ENCODE measurements at places on chromosomes 1 and 21.

- DNase-seq, result no peak
Measured at GRCh38 chr1:14977338-14977931, 176.1 kb upstream of the TMEM51 start.

GRCh38 chr1:60298290-60298689 lies 224.7 kb upstream of the C1orf87 start:
- DNase-seq, result no peak

DNA sequence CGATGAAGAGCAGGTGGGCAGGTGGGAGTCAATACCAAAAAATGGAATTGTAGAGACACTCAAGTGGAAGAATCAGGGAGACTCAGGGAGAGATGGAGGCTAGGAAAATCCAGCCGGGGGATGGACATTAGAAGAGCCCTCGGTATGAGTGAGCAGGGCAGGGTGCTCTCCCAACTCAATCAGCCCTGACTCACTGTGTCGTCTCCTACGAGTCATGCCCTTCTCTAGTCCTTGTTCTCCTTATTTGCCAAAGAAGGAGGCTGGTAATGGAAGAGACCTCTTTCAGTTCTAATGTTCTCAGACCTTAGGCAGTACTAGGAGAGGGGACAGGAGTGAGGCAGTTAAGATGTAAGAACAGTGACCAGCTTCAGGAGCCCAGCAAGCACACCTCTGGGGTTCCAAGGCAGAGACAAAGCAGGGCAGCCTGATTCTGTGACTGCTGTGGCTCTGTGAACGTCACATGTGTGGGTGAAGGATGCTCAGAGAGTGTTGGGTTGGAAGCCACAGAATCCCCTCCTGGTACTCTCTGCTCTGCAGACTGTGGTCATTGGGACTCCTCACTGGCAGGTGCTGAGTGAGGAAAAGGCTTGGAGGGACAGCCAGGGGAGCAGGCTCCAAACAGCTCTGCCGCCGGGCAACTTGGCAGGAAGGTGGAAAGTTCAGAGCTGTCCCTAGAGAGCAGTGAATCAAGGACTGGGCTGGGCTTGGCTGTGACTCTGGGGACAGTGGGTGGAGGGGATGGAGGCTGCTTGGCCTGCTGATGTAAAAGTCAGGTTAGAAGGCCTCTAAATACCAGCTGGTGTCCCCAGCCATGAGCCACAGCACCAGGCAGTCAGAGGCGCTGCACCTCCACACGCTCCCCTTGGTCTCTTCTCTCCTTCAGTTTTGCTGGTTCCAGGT lies 11.1 kb upstream of the GJA5 start:
- DNase-seq, result no peak

DNA sequence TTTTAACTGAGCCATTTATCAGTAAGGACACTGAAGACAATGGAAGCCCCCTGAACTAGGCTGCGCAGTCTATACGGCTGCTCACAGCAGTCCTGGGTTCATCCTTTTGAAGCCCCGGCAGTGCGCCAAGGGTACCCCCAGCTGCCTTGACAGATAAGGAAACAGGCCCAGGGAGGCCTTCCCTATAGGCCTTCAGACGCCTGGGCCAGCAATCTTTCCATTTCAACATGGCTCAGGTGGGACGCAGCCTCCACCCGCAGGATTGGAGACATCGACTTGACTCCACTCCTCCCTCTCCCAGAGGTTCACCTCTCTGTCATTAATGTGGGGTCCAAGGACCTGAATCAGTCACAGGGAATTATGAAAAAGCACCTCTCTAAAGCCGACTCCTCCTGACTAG lies 2.8 kb upstream of the LYPD8 start:
- no peak for DNase-seq

GRCh38 chr1:213796525-213796924 lies 191.2 kb upstream of the PROX1 start:
- DNase-seq, result no peak
